Common myeloid progenitor, CD34-positive (primary cell): ENCODE measurements at places on chromosomes 6 and 20.

GRCh38 chr20:21559305-21559704, 45.4 kb upstream of the NKX2-2 start:
- no peak for DNase-seq

DNA sequence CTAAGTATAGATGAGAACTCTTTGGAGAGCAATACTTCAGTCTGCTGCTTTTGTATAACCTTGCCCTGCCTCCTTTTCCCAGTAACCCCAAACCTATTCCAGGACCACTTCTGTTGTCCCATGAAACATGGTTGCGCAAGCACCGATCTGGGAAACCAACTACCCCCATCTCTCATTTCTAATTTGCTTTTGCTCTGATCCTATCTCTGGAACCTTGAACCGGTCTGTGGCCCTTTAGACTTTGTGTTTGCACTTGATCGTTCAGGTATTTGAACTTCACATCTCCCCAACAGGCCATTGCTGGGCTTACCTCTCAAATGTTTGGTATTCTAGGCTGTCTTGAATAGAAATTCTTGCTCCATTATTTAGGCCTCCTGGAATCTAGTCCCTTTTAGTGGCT, 25.0 kb downstream of the L3MBTL3 start:
- DNase-seq = no peak

DNA sequence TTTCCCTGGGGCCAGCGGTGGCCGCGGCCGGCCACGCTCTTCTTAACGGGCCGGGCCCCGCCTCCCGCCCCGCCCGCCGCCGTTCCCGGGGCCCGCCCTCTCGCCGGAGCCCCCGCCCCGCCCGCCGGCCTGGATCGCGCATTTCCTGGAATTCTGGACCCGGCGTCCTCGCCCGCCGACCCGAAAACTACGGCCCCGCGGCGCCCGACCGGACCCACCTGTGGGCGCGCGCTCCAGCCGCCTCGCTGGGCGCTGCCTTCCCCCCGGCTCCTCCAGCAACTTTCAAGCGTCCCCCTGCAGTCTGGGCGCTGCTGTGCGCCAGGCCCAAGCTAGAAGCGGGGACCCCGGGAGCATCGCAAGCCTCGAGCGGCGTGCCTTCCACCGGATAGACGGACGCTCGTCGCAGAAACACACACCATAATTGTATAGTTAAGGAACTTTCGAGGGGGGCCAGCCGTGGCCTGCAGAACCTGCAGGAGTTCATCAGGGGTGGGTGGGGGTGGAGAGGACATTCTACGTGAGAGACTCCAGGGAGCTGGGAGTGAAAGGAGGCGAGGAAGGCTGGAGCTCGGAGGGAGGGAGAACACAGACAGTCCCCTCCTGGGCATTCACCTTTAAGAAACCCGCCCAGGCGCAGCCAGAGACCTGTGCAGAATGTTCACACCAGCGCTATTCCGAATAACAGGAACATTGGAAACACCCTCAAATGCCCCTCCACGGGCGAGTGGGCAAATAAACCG, at the start of gene ADA:
Gene ADA (minus strand): TSS at position 16 of the 740 bp plus-strand sequence. CDS start 92 bp downstream, outside the sequence.
- no peak for DNase-seq

GRCh38 chr6:29790626-29791025, 37.0 kb upstream of the HLA-G start:
- DNase-seq = no peak

DNA sequence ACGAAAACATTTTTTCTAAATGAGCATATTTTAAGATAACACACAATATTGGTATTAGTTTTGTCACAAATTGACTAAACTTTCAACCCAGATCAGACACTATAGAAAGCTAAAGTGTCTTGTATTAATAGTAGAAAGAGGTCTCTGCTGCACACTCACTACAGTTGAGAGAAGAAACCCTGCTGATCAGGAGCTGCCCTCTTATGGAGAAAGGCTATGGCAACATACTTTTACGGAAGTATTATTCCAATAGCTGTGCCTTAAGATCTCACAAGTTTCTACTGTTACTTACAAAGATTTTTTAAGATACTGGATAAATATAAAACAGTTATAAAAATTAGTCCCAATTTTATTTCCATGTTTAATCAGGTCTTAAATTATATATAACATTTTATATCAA, 155.7 kb downstream of the RIMS1 start:
- DNase-seq = no peak
